ENCODE measurements at places on chromosomes 3 and 15. TPM values are rescaled to one million over a fixed set of nuclear protein-coding genes. Genes with fewer than 3 reads are reported as not detected.

GRCh38 chr15:99385005-99385669 is 133.9 kb downstream of the LRRC28 start:
- no peak for DNase-seq

DNA sequence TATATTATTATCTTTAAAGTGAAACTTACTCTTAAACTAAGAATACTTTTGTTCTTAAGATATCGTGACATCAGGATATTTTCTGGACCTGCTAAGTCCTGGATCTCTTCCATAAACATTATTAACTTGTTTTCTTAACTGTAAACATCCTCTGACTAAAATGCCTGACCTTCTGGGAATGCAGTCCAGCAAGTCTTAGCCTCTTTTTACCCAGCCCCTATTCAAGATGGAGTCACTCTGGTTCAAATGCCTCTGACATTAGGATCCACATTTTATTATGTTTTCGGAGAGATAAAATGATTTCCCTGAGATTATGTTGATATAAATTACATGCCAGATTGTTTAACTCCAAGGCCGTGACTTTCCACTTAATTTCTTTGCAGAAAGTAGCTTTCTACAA is 37.6 kb downstream of the OSTN start:
- DNase-seq: no peak

DNA sequence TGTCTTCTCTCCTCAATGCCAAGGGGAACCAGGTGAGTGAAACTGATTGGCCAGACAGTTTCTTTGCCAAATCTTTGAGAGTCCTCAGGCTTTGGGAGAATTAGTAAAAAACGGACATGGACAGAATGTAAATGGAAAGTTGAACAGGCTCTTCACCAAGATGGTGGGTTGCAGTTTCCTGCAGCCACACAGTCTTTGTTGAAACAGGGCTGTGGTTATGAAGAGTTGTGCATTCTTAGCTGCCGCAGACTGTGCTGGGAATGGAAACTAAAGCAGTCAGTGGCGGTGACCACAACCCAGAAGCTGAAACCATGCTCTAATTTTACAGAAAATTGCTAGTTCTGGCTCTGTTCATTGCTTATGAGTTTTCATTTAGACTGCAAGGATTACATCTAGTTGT is 42.1 kb upstream of the TASOR start:
- DNase-seq: no peak

GRCh38 chr15:22231603-22232002 is 151.3 kb downstream of the OR4M2 start:
- DNase-seq: no peak

- no peak for DNase-seq
Observed at GRCh38 chr15:99447497-99448371, 118.0 kb upstream of the MEF2A start.

DNA sequence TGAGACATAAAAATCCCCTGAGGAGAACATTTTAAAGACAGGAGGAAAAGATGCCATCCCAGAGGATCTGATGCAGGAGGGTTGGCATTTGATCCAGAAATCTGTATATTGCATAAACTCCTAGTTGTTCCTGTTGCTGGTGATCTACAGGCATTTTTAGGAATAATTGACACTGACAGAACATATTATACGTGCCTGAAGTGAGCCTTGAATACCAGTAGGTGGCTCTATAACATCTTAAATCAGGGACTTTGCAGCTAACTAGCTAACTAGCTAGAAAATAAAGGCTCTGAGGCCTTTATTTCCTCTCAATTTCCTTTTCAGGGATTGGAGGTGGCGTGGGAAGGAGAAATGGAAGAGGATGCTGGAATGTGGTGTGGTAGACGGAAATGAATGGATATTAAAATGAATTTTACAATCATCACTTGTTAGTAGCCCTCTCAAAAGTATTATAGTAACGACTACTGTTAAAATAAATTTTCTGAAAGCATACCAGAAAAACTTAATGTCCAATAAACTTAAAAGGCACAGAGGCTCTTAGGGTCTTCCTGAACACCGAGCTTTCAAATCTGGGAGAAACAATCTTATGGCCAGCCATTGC is 73.8 kb upstream of the ZBED2 start:
- DNase-seq: no peak

GRCh38 chr3:58329150-58329921 is 3.4 kb upstream of the PXK start:
- DNase-seq: no peak

- no peak for DNase-seq
Observed at GRCh38 chr15:43133430-43134156, at the start of gene TMEM62. Gene TMEM62, plus strand, starts transcription at chr15:43133586. Its CDS starts 217 bp downstream, at chr15:43133803.

DNA sequence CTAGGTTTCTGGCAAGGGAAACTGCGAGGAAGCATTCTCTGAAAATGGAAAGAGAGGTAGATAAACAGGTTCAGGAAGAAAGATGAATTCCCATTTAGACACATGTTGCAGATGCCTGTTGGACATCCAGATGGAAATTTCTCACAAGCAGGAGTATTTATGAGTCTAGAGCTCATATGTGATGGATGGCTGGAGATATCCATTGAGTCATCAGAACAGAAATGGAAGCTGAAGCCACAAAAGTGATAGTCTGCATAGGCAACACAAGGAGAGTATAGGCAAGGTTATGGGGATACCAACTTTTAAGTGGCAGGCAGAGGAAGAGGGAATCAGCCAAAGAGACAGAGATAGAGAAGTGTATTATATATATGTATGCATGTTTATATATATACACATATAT is 6.3 kb upstream of the RAMAC start:
- no peak for DNase-seq

DNA sequence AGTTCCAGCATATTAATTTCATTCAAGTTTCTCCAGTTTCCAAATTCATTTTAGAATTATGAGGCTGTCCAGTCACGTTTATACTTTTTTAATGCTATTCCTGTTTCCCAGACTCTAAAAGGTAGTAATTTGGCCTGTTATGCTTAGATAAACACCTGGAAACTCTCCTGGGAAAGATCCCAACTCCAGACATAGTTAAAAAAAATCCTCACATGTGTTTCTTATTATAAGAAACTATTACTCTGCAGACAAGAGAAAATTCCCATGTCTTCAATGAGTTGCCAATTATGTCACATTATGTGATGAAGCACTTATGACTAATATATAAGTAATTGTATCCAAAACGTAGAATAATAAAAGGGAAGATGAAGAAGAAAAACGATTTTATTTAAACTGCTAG is 137.1 kb upstream of the TMC3 start:
- DNase-seq: no peak

- DNase-seq: no peak
Observed at GRCh38 chr3:156772588-156773206, 53.5 kb upstream of the LEKR1 start.

The TRIM42 gene
- polyA plus RNA-seq: not detected

The ERICH6 gene
- 0.11 TPM for polyA plus RNA-seq

The CLDN16 gene
- polyA plus RNA-seq: 0.13 TPM

The NMNAT3 gene
- polyA plus RNA-seq: 5.2 TPM

Data from forelimb muscle (tissue), 1 donor.